HCEC 1CT (cell line): ENCODE measurements at places on chromosomes 3 and 15.

DNA sequence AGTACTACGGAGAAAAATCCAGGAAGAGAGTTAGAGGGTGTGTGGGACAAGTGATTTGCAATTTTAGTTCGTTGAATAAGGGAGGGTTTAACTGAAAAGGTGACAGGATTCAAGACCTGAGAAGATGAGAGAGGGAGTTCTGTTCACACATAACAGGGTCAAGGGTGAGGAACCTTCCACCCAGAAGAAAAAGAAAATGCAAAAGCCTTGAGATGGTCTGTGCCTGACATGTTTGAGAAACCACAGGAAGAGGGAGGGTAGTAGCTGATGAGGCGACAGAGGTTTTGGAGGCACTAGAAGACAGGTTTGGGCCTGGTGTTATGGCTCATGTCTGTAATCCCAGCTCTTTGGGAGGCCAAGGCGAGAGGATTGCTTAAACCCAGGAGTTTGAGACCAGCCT, 591 bp upstream of the SLC25A20 start:
- DNase-seq = no peak

- DNase-seq = no peak
Measured at GRCh38 chr15:47795864-47796263, 78.6 kb downstream of the SEMA6D start.

DNA sequence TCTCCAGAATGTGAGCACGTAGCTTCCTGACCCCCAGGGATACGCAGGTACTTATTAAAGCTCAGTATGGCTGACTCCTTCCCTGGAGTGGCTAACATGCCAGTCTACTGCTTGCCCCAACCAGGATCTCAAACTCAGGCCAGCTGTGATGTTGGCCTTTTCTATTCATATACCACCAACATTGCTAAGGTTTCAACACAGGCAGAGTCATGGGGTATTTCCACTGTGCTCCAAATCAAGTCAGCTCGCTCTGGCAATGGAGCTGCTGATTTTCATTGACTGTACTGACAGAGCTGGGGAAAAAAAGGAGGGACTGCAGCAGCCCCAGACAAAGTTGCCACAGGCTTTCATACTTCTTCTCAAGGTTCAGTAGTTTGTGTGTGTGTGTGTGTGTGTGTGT, 87.0 kb downstream of the CFAP20DC start:
- DNase-seq = peak; percentile 41

- no peak for DNase-seq
Measured at GRCh38 chr3:192409838-192410683, 317.3 kb downstream of the FGF12 start.

DNA sequence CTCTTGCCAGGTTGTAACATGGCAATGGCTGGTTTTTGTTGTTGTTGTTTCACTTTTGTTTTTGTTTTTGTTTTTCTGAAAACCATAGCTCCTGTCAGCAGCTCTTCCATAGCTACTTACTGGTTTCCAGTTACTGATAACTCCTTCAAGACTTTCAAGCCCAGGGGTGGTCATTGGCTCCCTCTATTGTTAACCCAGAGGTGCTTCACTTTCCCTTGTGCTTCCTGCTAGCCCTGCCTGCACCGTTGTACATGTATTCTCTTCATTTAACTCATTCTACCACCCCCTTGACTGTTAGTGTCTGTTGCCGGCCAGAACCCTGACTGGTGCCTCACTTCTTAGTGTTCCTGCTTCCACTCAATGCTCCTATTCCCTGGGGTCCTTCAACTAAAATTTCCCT, 4.2 kb upstream of the TRAT1 start:
- DNase-seq = peak; percentile 33

- no peak for DNase-seq
Measured at GRCh38 chr15:41923401-41923997, 29.6 kb upstream of the SPTBN5 start.

- no peak for DNase-seq
Measured at GRCh38 chr3:129504471-129505100, 23.9 kb upstream of the RHO start.

DNA sequence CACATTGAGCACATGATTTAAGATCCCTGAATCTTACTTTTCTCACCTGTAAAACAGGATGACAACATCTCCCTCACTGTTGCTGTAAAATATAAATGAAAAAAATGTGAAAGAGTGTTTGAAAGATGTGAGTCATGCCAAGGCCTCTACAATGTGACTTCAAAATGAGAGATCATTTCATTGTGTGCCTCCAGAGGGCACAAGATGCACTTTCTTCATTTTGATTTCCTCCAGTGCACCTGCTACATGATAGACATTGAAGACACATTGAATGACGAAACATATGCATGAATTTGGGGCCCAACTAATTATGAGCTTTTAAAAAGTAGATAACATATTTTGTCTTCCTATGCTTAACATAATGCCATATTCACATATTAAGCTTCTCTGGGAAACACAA, 170.3 kb downstream of the MOBP start:
- DNase-seq = peak; percentile 64

GRCh38 chr3:46196261-46196957, 11.7 kb downstream of the CCR1 start:
- no peak for DNase-seq

DNA sequence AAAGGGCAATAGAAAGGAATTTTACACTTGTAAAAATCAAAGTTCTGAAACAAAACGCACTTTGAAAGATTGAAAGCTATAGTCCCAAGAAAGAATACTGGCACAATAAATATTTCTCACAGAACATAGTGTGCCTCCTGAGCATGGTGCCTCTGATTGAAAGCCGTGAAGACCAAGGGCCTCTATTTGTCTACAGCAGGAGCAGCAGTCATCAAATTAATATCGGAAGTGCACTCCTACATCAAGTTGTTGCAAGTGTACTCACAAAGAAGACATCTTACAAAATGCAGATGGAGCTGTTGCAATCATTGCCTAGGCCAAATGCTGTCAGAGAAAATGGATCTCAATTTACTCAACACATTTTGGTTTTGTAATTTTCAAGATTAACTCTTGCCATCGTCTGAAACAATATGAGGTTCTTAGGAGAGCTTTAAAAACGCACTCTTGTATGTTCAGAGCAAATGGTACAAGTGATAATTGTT, 9.2 kb upstream of the WDR49 start:
- no peak for DNase-seq

DNA sequence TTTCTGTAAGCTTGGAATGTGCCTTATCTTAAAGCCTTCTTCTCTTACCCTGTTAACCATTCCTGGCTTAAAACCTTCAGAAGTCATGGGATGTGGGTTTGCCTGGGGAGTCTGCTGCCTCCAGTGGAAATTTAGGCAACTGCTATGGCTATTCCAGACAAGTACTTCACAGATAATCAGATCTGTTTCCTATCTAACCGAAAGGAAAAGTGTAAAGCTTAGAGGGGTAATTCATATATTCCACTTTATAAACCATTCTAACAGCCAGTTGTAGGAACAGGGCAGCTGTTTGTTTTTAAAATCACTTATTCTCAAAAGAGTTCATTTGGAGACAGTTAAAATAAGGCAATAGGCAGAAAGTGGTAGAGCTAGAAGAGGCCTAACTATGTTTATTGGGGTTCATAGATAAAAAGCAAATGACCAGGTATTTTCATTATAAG, 219.9 kb downstream of the TCF12 start:
- peak; percentile 62 for DNase-seq

DNA sequence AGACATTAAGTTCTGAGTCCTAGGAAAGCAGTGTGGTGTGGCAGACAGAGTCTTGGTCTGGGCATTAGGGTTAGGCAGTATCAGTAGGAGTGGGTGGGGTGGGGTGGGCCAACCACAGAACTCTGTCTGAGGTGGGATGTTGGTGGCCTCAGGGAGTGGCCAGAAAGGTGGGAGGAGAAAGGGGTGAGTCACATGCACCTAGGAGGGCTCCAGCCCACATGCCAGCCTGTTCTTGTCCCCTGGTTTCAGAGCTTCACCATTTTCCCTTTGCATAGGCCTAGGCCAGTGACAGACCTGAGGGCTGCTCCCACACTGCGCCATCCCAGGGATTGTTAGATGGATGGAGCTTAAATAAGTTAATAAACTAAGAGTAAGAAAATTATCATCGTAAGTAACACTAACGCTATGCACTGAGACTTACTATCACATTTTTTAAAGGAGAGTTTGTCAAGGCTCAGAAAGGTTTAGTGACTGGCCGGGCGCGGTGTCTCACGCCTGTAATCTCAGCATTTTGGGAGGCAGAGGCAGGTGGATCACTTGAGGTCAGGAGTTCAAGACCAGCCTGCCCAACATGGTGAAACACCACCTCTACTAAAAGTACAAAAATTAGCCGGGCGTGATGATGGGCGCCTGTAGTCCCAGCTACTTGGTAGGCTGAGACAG, 33.8 kb downstream of the DNASE1L3 start:
- no peak for DNase-seq

DNA sequence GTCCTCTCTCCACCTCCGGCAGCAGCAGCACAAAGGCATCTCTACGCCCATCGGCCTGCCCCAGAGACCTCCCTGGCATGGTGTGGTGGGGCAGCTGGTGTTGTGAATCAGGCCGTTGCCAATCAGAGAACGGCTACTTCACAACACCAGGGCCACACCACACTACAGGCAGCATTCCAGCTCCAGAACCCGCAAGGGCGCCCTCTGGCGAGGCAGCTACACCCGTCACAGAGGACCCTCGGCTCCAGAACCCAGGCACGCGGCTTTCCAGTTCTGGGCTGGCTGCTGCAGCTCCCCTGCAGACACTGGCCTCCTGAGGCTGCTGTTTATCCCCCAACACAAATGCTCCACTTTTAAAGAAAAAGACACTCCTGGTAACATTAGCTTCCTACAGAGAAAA, 127.5 kb upstream of the TOPAZ1 start:
- peak; percentile 7 for DNase-seq

GRCh38 chr3:126293370-126294082, 63.7 kb downstream of the KLF15 start:
- no peak for DNase-seq

GRCh38 chr3:56754741-56755417, 46.9 kb downstream of the ARHGEF3 start:
- no peak for DNase-seq

GRCh38 chr3:177284383-177284881, 87.2 kb upstream of the TBL1XR1 start:
- peak; percentile 83 for DNase-seq

- no peak for DNase-seq
Measured at GRCh38 chr15:46921891-46922290, 795.4 kb upstream of the SEMA6D start.

DNA sequence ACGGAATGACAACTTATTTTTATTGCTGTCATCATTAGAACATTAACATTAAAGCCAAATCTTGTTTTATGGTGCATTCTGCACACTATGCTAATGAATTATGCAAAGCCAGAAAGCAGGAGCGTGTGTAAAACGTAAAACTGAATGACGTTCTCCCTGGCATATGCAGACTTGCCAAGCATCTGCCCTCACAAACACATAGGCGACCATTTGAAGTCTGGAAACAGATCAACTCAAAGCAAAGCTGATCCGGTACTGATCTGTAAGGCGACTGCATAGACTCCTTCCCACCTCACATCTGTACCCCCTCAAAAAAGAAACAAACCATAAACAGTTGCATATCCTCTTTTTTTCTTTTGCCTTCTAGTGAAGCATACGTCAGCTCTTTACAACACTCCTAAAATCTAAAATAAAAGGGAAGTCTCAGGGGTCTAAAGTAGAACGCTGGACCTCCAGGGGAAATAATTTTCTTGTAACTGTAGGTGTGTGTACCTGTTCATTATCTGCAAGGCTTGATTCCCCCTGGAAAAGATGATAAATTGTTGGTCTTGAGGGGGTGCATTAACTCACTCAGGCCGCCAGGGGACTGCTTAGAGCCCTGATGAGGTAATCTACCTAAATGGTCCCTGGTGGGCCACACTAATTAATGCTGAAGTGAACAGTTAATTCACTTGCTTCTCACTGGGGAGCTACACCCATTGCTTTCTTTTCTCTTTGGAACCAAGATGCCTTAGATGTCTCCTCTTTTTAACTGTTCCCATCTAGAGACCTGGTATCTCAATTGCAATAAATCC, 231.4 kb downstream of the CDIN1 start:
- DNase-seq = no peak

- DNase-seq = peak; percentile 47
Measured at GRCh38 chr15:48190932-48191573, 412 bp upstream of the CTXN2 start.

DNA sequence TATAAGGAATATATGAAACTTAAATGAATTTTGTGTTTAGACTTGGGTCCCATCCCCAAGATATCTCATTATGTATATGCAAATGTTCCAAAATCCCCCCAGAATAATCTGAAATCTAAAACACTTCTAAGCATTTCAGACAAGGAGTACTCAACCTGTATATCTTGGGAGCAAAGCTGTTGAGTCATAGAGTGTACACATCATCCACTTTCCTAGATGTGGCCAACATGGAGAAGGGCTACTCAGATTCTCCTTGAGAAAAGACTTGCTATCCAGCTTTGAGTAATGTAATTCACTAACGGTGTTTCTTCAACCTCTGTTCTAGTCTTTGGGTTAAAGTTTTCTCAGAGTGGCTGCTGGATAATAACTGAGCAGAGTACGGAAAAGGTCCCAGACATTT, 215.5 kb upstream of the POU1F1 start:
- DNase-seq = no peak

- DNase-seq = no peak
Measured at GRCh38 chr3:141714671-141715070, 23.4 kb upstream of the RNF7 start.
